ENCODE measurements at places on chromosomes 4 and X. TPM values are rescaled to one million over a fixed set of nuclear protein-coding genes. Genes with fewer than 3 reads are reported as not detected.

Gene SLC39A8
- 8.4 TPM for total RNA-seq

Gene FAM184B
- total RNA-seq: not detected

Gene PNMA3
- total RNA-seq: 3.3 TPM

Gene EXOC1L
- not detected for total RNA-seq

Gene SPANXB1
- not detected for total RNA-seq

Gene SORCS2
- total RNA-seq: not detected

Gene FAM133A
- not detected for total RNA-seq

Gene SAGE1
- not detected for total RNA-seq

Gene GAGE13
- not detected for total RNA-seq

Gene LDB2
- not detected for total RNA-seq

Gene CACNA1F
- total RNA-seq: 6.7 TPM

Gene C4orf36
- not detected for total RNA-seq

Gene GPR82
- not detected for total RNA-seq

Gene TLR7
- 10.8 TPM for total RNA-seq

Gene KLB
- total RNA-seq: 0.10 TPM

Gene TMEM271
- not detected for total RNA-seq
